GM20000 (cell line): ENCODE measurements at places on chromosomes 7 and 10.
A peak's percentile ranks its signal among the peaks of the same experiment; 100 is the strongest.

GRCh38 chr10:8054494-8055407, at the start of gene GATA3:
Gene GATA3, plus strand, starts transcription at chr10:8054688. Its CDS starts 968 bp downstream, at chr10:8055656.
- DNase-seq: peak; percentile 90

- DNase-seq: no peak
Measured at GRCh38 chr10:11411926-11412545, 199.4 kb downstream of the USP6NL start.

DNA sequence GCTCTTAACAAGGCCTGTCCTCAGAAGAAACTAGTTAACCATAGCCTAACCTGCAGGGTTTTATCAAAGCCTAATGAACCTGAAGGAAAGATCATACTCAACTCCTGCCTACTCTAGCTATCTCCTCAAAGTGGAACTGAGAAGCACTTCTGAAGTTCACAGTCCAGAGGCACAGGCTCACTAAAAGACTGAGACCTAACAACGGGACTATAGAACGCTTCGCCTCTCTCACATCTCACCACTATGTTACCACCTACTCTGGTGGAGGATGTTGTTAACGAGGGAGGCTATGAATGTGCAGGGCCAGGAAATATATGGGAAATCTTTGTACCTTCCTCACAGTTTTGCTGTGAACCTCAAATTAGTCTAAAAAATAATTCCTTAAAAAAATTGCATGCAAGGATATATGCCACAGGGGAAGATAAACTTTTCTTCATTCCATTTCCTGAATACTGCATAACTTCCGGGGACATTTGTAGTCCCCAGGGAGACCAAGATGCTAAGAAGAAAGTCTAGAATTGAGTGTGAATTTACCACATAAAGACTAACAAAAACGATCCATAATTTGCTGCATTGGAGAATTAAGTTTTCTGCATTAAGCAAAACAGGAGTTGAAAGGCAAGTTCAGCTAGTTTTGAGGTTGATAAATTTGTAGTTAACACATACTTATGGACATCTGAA, 21.6 kb downstream of the LIPJ start:
- peak; percentile 13 for DNase-seq

- DNase-seq: no peak
Measured at GRCh38 chr10:117549100-117549585, 6.6 kb downstream of the EMX2 start.

DNA sequence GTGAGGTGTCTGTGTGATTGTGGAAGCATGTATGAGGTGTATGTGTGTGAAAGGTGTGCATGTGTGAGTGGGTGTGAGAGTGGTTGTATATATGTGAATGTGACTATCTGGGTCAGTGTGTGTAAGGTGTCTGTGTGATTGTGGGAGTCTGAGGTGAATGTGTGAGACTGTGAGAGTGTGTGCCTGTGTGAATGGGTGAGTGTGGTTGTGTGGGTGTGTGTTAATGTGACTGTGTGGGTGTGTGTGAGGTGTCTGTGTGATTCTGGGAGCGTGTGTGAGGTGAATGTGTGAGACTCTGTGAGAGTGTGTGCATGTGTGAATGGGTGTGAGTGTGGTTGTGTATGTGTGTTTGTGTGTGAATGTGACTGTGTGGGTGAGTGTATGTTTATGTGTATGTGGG, 385.1 kb downstream of the TCERG1L start:
- DNase-seq: no peak

DNA sequence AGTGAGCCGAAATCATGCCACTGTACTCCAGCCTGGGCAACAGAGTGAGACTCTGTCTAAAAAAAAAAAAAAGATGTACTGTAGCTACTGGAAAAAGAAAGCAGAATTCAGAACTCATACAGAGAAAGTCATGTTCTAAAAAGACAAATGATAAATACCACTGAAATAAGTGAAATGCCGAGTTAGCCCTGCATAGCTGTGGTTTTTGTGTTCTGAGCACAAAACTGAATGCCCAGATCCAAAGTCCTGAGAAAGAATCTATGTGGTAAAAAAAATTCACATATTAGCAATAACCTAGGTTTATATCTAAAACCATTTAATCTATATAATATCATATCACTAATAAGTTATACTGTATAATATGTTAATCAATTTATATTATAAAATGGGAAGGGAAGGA, 29.3 kb upstream of the HECW1 start:
- no peak for DNase-seq

GRCh38 chr7:99505324-99505662, 831 bp downstream of the ZKSCAN5 start:
- no peak for DNase-seq

- no peak for DNase-seq
Measured at GRCh38 chr7:51262796-51263531, 53.6 kb downstream of the COBL start.

- DNase-seq: no peak
Measured at GRCh38 chr10:84270708-84271107, 25.9 kb downstream of the RGR start.

- no peak for DNase-seq
Measured at GRCh38 chr7:16284581-16284980, 136.8 kb downstream of the CRPPA start.

GRCh38 chr10:124693396-124693795, 50.8 kb downstream of the FAM53B start:
- DNase-seq: no peak

DNA sequence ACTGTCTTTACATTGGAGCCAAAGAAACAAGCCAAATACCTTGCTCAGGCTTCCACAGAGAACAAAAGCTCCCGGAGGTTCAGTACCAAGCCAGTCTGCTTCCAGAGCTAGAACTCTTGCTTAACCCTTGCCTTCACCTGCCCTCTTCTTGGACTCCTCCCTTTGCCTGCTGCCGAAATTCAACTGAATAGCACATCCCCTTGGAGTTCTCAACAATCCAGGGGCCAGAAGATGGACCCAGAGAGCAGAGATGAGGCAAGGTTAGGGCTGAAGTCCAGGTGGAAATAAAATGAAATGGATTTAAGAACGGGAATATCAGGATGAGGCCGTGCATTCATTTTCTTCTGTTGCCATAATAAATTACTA, 876 bp upstream of the PIK3AP1 start:
- no peak for DNase-seq

DNA sequence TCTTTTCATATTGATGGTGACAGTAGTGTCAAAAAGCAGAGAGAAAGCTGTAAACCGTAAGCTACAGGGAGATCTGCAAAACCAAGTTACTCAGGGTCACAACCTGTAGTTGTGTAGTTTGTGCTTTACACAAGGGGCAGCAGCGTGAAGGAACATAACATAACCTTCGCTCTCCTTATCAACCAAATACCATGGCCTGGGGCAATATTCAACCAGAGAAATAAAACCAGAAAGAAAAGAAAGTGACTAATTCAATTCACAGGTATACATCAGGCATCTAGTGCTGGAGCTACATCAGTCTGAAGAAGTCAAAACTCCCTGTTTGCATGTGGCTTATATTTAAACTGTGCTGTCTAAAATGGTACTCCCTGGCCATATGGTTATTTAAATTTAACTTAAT, 224.3 kb downstream of the TWIST1 start:
- no peak for DNase-seq

DNA sequence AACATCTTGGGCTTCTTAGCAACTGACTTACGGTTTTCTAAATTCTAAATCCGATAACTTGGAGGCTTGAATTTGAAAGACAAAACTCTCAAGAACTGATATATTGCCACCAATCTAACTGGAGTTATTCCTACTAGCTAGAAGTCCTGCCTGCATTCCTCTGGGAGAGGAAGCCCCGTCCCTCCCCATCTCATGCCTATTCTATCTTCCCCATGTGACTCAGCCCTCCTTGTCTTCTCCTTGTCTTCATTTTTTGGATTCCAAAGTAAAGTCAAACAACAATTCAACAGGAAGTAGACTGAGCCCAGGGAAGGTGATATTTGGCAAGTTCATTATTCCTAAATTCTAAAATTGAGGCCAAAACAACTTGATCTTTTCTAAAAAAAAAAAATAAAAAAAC, 587.7 kb downstream of the KCNMA1 start:
- no peak for DNase-seq

DNA sequence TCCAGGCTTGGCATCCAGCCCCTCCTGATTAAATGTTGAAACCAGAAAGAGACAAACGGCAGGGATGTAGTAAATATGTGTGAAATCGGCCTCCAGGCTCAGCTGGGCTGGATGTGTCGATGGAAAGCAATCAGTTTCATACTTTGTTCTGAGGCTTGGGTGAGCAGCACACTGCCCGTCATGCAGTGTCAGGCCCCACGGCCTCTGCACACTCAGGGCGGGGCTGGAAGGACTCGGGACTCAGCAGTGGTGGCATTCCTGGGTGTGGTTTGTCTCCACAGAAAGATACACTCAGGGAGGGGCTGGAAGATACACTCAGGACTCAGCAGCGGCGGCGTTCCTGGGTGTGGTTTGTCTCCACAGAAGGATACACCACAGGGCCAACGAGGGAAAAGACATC, 22.0 kb downstream of the ADGRA1 start:
- DNase-seq: no peak

GRCh38 chr7:13849163-13849892, 140.1 kb downstream of the ETV1 start:
- DNase-seq: no peak

- DNase-seq: no peak
Measured at GRCh38 chr7:105911961-105912575, 35.7 kb upstream of the ATXN7L1 start.

- DNase-seq: peak; percentile 90
Measured at GRCh38 chr10:103470761-103471653, 8.0 kb downstream of the CALHM3 start.

DNA sequence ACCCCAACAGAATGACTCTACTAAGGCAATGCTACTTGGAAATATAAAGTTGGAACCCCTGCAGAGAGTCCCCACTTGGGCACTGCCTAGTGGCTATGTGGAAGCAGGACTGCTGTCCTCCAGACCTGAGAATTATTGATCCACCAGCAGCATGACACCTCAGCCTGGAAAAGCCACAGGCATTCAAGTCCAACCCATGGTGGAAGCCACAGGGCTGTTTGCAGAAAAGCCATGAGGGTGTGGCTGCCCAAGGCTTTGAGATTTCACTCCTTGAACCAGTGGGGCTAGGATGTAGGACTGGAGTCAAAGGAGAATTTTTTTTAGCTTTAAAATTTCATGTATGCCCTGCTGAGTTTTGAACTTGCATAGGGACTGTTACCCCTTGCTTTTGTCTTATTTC, 13.6 kb upstream of the GHRHR start:
- DNase-seq: no peak

- DNase-seq: peak; percentile 44
Measured at GRCh38 chr10:73159038-73159648, 8.7 kb downstream of the ECD start.

GRCh38 chr7:96773483-96773882, 63.8 kb upstream of the SEM1 start:
- DNase-seq: no peak

GRCh38 chr10:16843252-16843870, 26.1 kb upstream of the RSU1 start:
- DNase-seq: peak; percentile 21

GRCh38 chr7:31146030-31146429, 93.9 kb downstream of the ADCYAP1R1 start:
- DNase-seq: no peak

DNA sequence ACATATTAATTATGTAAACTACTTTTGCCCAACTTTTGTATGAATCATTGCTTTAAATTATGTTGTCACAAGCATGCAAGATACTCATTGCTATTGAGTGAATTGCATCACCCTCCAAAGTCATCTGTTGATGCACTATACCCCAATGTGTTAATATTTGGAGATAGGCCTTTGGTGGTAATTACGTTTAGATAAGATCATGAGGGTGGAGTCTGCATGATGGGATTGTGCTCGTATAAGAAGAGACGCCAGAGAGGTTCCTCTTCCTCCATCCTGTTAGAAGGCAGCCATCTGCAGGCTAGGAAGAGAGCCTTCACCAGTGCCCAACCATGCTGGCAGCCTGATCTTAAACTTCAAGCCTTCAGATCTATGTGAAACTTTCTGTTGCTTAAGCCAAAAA, 95.3 kb upstream of the MAGI2 start:
- DNase-seq: no peak

DNA sequence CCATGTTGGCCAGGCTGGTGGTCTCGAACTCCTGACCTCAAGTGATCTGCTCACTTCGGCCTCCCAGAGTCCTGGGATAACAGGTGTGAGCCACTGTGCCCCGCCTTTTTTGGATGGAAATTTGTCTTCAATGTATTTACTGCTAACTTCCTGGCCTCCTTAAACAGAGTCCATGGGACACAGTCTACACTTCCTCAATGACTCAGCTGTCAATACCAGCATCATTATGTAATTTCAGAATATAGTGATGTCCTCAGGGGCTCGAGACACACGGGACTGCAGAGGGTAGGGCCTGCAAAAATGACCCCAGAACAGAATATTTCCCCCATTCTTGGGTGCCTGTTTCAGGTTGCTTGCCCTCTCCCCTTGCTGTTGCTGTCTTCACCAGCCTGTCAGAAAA, 31.1 kb downstream of the CAMK2G start:
- no peak for DNase-seq

DNA sequence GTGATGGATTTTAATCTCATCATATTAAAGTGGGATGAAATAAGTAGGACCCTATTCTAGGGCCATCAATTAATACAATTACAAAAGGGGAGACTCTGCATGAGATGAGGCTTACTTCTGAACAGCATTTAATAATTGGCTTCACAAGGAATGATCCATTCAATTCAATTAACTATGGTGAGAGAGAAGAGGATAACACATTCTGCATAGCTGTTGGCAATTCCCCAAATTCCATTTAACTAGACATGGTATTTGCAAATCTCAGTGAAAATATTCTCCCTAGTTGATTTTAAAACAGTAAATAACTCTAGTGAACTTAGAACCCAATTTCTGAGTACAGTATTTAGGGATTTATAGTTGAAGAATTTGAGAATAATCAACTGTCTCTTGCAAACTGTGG, 145.3 kb downstream of the NOC3L start:
- DNase-seq: no peak

- no peak for DNase-seq
Measured at GRCh38 chr10:36017137-36017536, 375.0 kb upstream of the FZD8 start.

GRCh38 chr7:100035876-100036275, 13.7 kb upstream of the ZSCAN21 start:
- no peak for DNase-seq

DNA sequence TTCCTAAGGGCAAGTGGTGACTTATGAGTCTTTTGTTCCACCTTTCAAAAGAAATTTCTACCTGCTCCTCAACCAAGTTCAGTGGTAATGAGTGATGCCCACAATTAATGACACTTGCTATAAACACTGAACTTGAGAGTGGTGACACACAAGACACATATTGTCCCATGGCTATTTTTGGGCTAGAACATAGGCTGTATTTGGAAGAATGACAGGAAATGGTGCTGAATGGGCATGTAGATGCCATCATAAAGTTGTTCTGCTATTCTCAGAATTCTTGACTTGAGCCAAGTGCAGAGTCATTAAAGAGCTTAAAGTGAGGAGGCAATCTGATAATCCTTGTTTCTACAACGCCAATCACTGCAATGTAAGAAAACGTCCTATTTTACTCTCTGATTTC, 313.3 kb downstream of the AGMO start:
- DNase-seq: no peak

- DNase-seq: no peak
Measured at GRCh38 chr10:122519873-122520272, 40.7 kb upstream of the DMBT1 start.

GRCh38 chr10:47256751-47257336, 43.2 kb upstream of the GDF10 start:
- DNase-seq: no peak

- DNase-seq: no peak
Measured at GRCh38 chr10:110483633-110484032, 14.1 kb upstream of the DUSP5 start.

- no peak for DNase-seq
Measured at GRCh38 chr7:78379148-78379547, 580.6 kb downstream of the PHTF2 start.

- no peak for DNase-seq
Measured at GRCh38 chr10:129660569-129660968, 193.5 kb downstream of the MGMT start.
